ENCODE measurements at places on chromosomes 7 and 10.

DNA sequence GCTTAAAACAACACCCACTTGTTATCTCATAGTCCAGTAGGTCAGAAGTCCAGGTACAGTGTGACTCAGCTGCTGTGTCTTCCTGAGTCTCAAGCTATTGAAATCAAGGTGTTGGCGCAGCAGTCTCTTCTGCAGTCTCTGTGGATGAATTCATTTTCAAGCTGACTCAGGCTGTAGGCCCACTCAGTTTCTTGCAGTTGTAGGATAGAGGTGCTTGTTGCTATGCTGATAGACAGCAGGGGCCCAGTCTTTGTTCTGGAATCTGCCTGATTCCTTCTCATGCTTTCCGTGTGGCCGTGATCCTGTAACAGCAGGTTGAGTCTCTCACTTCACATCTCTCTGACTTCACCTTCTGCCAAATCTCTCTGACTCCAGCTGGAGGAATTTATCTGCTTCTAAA lies 400.4 kb upstream of the POM121L12 start:
- DNase-seq: no peak

GRCh38 chr7:15280078-15280733 lies 281.6 kb downstream of the AGMO start:
- DNase-seq: no peak

DNA sequence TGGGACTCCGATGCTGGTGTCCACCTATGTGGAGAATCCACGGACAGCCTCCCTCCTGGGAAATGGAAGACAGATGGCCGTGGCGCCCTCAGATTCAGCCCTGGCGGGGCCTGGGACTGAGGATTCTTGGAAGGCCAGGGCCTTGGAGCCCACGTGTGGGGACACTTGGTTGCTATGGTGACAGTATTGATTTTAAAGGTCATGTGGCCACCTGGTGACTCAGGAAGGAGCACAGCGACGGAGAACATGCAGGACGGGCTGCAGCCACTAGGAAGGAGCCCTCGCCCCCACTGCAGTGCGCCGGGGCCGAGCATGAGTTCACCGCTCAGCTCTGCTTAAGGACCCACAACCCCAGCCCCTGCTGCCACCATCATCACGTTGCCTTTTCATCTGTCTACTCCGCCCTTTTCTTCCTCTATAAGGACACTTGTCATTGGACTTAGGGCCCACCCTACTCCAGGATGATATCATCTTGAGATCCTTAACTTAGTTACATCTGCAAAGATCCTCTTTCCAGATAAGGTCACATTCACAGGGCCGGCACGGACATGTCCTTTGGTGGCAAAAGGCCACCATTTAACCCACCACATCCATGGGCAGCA lies 3.7 kb upstream of the STK32C start:
- DNase-seq: no peak

GRCh38 chr7:97842006-97842405 lies 30.2 kb downstream of the ASNS start:
- no peak for DNase-seq

GRCh38 chr10:103911021-103911459 lies 6.9 kb downstream of the STN1 start:
- peak; percentile 33 for DNase-seq

Data from activated CD4-positive, alpha-beta T cell treated with anti-CD3 and anti-CD28 coated beads for 48 hours (primary cell).